Lung microvascular endothelial cell (primary cell): ENCODE measurements at places on chromosomes 11 and 22. TPM values are rescaled to one million over a fixed set of nuclear protein-coding genes. Genes with fewer than 3 reads are reported as not detected.

The CCDC73 gene
- total RNA-seq = not detected in 2 replicates

The INS gene
- total RNA-seq = not detected in 2 replicates

The FOLR3 gene
- total RNA-seq = not detected in 2 replicates

The C22orf42 gene
- not detected in 2 replicates for total RNA-seq

The HIRA gene
- total RNA-seq = 12.2 and 14.7 TPM in 2 replicates

The MGAT3 gene
- total RNA-seq = not detected in 2 replicates

The OR8G1 gene
- not detected in 2 replicates for total RNA-seq

The CPSF7 gene
- 8.7 and 10.3 TPM in 2 replicates for total RNA-seq
